ENCODE measurements at places on chromosomes 3 and 15.

DNA sequence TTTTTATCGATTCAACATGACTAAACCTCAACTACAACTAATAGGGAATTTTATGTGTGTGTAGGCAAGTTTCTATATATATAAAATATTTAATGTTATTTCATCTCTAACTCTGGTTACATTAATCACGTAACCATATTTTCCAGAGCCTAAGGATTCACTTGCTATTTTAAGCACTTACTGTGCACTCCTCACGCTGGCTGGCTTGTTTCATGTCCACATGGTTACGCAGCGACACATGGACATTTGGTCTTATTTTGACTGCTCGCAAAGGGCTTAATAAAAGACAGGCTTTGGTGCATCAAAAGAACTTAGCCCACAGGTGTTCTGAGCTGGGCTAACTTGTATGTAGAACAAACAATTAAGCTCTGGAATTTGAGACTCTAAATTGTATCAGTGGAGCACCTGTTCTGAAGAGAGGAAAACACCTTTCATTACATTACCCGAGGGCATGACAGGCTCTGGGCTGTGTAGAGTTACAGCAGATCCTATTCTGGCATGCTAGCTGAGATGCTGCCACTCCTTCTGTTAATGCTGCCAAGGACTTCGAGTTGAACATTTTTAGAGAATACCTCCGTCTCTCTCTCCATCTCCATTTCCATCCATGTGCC lies 130.0 kb upstream of the NR2F2 start:
- DNase-seq, result no peak

DNA sequence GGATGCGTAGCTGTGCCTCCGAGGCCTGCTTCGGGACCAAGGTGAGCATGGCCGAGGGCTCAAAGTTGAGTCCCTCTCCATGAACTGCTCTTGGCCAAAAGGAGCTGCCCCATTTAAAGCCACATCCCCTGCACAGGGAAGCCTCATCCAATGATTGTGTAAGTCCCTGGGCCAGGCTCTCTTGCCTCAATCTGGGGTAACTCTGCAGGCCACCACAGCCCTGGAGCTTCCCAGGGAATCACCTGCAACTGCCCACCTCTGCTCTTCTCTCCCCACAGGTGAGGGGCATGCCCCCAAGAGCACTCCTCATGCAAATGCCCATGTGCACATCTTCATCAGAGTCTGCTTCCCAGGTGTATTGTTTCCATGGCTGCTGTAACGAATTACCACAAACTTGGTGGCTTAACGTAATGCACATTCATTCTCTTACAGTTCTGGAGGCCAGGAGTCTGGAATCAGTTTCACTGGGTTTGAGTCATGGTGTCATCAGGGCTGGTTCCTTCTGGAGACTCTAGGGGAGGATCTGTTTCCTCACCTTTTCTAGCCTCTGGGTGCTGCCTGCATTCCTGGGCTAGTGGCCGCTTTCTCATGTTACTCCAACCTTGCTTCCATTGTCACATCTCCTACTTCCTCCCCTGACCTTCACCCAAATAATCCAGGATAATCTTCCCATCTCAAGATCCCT lies 25.0 kb upstream of the LOXL1 start:
- no peak for DNase-seq

DNA sequence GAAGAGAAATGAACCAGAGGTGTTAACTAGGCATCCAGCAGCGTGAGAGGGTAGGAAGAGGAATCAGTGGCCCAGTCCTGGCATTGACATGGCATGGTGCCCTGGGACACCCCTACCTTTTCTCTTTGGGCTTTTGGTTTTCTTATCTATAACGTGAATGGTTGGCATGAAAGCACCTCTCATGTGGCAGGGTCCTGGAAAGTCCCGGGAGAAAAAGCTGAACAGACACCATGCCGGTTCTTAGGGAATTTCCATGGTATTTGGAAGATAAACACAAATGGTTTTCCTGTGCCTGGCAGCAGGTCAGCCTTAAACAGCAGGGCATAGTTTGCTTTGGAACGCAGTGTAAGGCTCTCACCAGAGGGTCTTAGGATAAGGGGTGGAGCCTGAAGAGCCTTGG lies 15.4 kb downstream of the ARNT2 start:
- no peak for DNase-seq

- no peak for DNase-seq
These were observed 9.5 kb downstream of the PARP15 start for GRCh38 chr3:122586773-122587485.

DNA sequence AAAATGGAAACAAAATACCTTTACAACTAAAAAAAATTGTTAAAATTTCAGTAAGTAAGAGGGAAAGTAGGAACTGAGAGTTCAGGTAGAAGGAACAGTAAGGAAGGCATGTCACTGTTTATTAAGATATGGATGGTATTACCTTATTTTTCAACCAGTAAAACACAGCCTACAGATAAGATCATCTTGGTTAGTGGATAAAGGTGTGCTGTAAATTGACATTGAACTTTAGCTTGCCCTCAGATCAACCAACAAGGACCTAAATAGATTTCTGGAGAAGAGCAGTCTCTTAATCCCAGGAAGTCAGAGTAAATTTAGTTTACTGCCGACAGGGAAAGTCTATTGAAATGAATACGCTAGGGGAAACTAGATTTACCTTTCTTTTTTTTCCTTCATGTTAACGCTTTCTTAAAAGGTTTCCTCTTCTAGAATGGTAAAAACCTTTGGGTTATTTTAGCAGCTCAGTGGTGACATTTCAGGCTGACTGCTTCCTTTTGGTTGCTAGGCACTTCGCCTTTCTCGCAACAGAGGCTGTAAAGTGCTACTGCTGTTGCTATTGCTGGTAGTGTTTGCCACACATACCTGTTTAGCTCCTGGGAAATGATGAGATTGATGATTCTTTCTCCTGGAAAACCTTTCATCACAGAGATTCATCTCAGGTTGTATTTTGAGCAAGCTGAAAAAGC lies 12.9 kb downstream of the DZIP3 start:
- DNase-seq, result no peak

GRCh38 chr3:102532901-102533300 lies 98.1 kb downstream of the ZPLD1 start:
- DNase-seq, result no peak

DNA sequence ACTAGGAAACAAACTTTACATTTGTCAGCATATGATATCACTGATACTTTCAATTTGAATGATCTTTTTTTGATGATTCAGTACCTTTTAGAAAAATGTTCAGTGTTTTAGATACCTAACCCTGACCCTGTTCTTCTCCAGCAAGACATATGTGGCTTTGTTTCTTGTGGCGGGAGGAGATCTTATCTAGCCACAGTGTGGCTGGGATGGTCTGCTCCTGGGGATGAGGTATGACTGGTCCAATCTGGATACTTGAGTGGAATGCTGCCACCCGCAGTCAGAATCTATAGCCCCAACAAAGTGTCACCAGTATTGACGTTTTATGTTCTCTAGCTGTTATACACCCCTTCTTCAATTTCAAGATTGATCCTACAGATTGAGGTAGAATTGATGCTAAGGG lies 439.0 kb upstream of the GOLIM4 start:
- no peak for DNase-seq

DNA sequence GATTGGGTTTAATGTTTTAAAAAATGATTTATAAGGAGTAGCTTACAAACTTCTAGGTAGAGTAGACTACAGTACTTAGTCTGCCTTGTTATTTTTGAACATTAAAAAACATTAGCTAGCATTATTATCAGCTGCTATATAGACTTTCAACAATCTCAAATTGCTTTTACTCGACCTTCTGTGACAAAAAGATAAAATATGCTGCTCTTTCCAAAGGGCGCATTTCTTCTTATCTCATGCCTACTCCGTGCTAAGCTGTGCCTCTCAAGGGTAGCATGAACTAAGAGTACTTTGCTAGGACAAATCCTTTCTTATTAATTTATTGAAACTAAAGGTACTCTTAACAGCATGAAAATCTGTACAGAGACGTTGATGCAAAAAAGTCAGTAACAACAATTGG lies 71.3 kb downstream of the SPRED1 start:
- no peak for DNase-seq

DNA sequence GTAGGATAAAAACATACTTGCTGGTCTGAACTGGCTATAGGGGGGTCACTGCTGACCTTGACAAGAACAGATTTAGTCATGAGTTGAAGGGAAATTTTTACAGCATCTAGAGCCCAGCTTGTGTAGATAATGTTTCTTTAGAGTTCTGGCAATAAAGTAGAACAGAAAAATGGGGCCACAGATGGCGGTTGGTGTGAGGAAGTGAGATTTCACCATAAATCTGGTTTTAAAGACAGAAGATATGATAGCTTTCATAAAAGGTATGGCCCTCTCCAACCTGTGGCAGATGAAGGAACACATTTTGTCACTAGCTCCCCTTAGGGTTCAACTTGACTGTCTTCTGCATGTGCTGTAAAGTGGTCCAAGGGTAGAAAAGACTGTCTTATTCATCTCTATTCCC lies 24.3 kb upstream of the IMPDH2 start:
- DNase-seq, result no peak

DNA sequence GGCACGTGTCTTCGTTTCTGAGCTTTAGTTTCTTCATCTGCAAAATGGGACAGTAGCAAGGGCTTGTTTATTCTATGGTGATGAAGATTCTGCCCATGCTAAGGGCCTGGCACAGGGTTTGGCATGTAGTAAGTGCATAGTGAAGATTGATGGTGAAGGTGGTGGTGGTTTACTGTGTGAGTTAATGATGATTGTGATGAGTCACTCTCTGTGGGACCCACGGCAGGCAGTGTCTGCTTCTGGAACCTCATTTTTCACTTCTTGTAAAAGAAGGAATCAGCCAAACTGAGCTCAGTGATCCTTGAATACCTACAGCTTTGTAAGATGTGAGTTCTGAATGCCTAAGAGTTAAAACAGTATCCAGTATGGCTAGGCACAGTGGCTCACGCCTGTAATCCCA lies 86.2 kb upstream of the LRTM1 start:
- no peak for DNase-seq

- DNase-seq, result no peak
These were observed 14.9 kb downstream of the ACOX2 start for GRCh38 chr3:58521917-58522631.

DNA sequence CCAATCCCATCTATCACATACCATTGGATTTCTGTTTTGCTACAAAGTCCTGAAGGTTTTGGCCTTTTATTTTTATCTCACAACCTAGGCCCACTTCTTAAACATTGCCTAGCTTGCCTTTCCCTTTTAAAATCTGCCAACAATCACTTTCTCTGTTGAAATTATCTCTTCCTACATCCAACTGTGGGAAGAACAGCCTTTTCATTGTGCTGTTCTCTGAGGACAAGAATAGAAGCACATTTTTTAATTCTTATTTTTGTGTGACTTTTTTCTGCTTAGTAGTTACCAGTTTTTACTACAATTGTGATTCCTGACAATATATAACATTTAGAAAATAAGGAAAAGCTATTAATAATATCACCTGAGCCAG lies 159.2 kb downstream of the CNTN6 start:
- no peak for DNase-seq

GRCh38 chr3:10960255-10960654 lies 32.3 kb upstream of the SLC6A1 start:
- no peak for DNase-seq

DNA sequence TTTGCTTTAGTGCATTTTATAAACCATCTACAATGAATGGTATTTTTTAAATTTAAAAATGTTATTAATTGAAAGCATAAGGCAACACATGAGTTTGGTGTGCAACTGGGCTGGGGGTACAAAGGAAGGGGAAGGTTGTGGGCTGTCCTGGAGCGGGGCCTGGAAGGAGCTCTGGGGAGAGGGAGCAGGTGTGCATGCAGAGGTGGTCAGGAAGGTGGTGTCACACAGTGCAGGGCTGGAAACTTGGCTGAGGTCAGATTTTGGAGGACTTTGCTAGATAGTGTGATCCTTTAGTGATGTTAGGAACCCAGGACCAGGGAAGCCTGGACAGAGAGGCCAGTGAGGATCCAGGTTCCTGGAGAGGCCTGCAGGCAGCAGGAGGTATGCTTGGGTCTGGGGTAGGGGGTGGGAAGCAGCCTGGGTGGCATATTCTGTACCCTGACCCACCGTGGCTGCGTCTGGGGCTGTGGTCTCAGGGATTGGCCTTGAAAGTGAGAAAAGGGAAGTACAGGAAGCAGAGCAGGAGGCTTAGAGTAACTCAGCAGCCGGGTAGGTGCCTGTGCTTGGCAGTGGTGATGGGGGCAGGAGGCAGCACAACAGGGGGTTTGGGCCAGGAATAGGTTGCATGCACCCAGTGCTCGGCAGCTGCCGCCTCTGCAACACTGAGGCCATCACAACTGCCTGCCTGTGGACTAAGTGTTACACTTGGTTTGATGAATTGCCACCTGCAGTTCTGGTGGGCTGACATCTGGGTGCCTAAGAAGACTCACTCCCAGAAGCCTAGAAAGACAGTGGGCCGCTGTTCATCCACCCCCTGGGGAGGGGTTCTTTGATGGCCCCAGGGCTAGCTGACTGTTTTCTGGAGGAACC lies 33.0 kb downstream of the KY start:
- DNase-seq, result no peak

DNA sequence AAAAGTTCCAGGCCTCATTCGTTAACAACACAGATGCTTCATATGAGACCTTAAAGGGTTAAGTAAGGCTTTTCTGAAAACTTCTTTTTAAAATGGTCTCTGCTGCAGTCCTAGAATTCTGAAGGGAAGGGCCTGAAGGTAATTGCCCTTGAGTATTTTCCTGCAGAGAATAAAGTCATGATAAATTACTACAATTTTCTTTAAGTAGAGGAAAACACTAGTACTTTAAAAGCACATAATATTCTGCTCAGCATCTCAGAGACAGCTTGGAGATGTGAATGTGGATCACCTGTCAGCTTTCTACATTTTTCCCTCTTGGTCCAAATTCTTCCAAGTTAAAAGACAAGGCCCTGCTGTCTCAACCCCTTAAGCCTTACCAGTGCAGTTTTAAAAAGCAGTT lies 419.5 kb downstream of the MFSD1 start:
- no peak for DNase-seq

DNA sequence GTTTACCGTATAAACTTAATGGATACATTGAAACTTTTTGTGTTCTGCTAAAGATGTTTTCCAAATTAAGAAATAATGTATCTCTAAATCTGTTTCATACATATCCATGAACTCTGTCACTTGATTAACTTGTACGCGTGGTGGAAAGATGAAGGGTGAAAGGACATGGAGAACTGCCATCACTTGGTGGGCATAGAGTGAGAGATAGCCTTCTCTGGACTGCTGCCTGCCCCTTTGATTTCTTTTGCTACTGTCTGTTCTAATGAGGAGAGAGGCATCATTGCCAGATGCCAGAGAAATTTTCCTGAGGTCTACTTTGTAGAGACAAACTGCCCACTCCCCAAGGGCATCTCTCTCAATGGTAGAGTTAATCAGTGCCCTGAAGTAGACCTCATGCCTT lies 120.5 kb downstream of the SLMAP start:
- DNase-seq, result no peak

GRCh38 chr3:96538186-96538585 lies 276.2 kb upstream of the EPHA6 start:
- DNase-seq, result no peak

GRCh38 chr3:191292243-191293015 lies 36.8 kb upstream of the CCDC50 start:
- no peak for DNase-seq

- DNase-seq, result no peak
These were observed 46.1 kb downstream of the SCAP start for GRCh38 chr3:47429476-47430270.

- DNase-seq, result no peak
These were observed 5.7 kb downstream of the NMNAT3 start for GRCh38 chr3:139671863-139672646.

Data from esophagus muscularis mucosa (tissue), 4 donors.